Stimulated activated CD8-positive, alpha-beta memory T cell treated with anti-CD3 and anti-CD28 coated beads, Interleukin-4, amount 100 ng/mL, for 1 hour (primary cell): ENCODE measurements at places on chromosomes 5 and 9.

GRCh38 chr5:151924564-151925301 lies at the start of gene GLRA1:
Gene GLRA1 (minus strand): TSS chr5:151924851. CDS start chr5:151924549, 302 bp downstream.
- no peak for DNase-seq

DNA sequence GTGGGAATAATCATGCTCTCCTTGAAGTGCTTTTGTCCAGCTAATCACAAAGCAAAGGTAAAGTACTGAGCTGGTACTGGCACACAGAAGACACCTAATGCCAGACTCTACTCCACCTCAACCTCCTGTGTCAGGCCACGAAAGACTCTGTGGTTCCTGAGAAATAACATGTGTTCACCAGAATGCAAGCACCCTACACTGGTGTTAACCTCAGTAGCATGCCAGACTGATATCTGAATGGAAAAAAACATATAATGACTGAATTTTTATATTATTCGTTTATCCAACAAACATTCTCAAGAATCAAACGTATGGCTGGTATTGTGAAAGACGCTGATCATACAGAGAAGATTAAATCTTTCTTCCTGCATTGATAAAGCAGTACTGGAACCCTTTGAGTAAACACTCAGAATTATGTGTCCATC lies 97.1 kb upstream of the IFNE start:
- DNase-seq: no peak

- DNase-seq: no peak
These were observed 50.0 kb downstream of the CAST start for GRCh38 chr5:96712100-96712746.

DNA sequence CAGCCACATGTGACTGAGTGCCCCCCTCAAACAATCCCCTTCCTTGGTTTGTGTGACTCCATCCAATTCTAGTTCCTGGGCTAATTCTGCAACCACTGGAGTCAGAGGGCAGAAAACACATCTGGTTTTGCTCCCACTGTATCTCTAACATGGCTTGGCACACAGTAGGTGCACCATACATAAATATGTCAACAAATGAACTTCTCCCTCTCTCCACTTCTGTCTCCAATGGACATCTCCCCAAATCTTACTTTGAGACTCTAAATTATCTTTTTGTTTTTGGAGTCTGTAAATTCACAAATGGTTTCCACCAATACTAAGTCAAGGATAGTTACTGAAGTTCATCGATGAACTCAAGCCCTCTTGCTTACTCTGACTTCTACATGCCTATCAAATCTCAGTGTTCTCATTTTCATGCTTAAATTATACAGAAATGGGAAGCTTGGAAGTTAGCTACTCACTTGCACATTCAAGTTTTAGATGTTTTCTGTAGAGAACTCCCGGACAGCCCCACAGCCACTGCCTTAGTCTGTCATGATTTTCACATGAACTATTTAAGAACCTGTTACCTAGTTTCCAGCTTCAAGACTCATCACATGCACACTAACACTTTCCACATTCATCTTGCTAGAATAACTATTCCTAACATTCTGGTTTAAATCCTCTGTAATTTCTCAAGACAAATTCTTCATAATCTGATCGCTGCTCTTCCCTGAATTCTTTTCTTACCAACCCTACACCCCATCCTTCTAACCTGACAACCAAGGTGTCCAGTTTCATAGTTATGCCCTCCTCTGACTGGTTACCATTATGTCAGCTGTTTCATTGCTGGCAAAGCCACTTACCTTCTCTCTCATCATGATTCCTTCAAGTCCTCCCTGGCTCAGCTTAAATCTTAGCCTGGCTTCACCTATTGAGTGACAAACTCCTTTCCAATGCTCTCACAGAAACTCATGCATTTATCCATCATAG lies 6.0 kb downstream of the RPL37 start:
- DNase-seq: no peak

DNA sequence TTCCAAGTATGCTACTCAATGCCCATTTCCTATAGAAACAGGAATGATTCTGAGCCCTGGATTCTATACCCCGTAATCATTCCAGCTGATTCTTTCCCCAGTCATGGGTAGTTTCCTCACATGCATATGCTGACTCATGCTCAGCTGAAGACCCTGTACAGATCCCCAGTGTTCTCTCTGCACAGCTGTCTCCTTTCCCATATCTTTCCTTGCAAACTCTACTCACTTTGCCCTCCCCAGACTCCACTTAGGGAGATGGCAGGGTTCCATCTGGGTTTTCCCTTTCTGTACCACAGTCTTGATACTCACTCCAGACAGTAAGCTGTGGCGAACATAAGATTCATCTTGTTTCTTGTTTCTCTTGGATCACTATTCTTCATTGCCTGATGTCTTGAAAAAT lies 357.6 kb downstream of the RAB3C start:
- no peak for DNase-seq

DNA sequence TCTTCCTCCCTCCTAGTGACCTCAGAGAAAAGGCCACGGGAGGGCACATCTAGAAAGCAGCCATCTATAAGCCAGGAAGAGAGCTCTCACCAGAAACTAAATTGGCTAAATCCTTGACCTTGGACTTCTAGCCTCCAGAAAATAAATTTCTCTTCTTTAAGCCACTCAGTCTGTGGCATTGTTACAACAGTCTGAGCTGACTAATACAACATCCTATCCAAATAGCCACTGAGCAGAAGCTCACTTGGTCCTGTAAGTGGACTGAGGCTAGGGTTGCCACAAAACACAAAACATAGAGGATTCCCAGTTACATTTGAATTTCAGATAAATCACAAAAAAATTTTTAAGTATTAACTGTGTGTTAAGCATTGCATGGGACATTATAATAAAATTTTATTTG lies 383.4 kb downstream of the MLLT3 start:
- no peak for DNase-seq

DNA sequence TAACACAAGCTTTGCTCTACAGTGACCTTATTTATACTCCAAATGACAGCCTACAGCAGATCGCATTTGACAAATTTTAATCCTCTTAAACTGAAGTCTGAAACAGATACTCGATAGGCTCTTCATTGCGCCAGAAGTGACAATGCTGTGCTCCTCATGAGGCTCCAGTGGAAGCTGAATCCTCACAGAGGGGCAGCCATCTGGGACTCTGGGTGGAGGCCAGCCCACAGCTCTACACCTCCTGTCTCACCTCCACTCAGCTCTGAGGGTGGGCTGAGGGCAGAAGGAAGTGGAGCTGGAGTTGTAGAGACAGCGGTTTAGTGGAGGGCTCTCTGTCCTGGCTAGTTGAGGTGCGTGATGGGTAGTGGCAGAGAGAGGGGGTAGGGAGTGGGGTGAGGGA lies 283.3 kb upstream of the ANKRD55 start:
- DNase-seq: no peak

DNA sequence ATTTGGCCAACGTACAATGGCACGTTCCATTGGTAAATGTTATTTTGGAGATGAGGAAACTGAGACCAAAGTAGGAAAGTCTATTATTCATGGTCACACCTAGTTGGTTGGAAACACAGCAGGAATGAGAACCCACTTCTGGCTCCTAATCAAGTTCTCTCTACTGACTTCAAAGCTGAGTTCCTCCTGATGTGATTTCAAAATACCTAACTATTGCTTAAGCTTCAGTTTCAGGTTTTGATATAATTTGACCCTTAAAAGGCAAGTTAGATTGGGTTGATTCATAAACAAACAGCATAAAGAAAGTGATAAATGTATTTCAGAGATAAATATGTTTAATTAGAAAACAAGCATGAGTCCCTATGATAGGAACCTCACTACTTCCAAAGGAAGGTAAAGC lies 312.5 kb downstream of the PARP8 start:
- DNase-seq: no peak

GRCh38 chr5:150274811-150275210 lies 14.8 kb downstream of the CAMK2A start:
- DNase-seq: no peak

DNA sequence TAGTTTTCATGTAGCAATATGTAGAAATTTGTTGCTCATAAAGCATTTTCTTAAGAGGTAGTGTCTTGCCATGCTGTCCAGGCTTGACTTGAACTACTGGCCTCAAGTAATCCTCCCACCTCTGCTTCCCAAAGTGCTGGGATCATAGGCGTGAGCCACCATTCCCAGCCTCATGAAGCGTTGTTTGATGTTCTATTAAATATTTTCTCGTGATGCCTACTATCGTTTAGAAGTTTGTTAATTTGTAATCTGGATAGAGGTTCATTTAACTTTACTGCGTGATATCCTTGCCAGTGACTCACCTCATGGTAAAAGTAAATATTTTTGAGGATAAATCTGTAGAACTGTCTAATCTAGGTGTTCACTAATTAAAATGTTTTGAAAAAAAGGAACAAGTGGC lies 82.6 kb downstream of the VCAN start:
- no peak for DNase-seq

GRCh38 chr5:76273206-76273885 lies 129.7 kb upstream of the IQGAP2 start:
- no peak for DNase-seq

DNA sequence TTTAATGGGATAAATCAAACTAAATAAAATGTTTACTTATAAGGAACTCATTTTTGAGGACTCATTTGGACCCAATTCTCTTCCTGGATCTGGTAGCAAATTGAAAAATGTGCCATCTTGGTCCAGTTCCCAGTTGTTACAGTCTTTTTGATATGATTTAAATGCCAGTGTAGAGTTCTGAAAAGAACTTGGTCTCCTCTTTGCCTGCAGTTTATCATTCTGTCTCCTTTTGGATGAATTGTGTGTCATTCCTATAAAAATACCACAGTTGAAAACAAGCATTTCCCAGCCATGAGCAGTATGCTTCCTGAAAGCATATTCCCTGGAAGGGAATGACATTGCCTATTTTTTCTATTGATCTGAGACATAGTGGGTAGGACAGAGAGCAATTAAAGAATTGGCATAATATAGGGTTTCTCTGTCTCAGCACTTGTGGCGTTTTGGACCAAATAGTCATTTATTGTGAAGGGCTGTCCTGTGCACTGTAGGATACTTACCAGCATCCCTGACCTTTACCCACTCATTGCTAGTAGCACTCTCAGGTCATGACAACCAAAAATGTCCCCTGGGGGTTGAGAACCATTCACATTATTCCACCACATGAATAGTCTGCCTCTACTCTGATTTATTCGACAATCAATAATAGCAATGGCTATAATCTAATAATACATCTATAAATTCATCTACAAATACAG lies 181.8 kb downstream of the NXNL2 start:
- DNase-seq: no peak

- no peak for DNase-seq
These were observed 15.1 kb upstream of the ISOC1 start for GRCh38 chr5:129079496-129079895.

DNA sequence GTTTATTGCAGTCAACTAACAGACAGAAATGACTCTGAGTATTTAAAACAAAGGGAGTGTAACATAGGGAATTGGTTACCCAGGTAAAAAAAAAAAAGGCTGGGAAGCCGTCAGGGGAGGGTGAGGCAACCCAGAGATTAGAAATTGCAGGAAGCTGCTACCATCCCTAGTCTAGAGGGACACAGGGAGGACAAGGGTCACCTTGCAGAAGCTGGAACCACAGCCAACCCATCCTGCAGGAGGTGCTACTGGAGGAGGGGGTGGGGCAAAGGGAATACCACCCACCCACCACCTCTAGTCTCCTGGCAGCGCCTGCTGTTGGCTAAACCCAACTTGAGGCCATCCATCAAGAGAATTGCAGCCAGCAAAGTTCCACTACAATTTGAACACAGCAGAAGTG lies 6.5 kb downstream of the CAST start:
- DNase-seq: no peak

- DNase-seq: no peak
These were observed 35.8 kb downstream of the FSD1L start for GRCh38 chr9:105483618-105484017.

DNA sequence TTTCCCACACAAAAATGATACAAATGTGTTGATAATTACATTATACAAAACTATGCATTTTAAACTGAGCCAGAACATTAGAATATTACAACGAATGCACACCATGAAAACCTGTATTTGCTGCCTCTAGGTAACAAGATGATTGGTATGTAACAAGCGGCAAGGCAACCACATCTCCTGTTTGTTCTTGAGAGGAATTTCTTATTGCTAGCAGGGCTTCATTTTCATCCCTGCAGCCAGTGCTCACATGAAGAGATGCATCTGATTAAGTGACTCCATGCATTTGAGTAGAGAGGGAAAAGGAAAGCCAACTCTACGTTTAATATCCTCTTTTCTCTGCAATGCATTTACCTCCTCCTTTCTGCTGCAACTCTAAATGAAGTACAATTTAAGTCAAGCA lies 36.6 kb downstream of the FRMD3 start:
- no peak for DNase-seq

DNA sequence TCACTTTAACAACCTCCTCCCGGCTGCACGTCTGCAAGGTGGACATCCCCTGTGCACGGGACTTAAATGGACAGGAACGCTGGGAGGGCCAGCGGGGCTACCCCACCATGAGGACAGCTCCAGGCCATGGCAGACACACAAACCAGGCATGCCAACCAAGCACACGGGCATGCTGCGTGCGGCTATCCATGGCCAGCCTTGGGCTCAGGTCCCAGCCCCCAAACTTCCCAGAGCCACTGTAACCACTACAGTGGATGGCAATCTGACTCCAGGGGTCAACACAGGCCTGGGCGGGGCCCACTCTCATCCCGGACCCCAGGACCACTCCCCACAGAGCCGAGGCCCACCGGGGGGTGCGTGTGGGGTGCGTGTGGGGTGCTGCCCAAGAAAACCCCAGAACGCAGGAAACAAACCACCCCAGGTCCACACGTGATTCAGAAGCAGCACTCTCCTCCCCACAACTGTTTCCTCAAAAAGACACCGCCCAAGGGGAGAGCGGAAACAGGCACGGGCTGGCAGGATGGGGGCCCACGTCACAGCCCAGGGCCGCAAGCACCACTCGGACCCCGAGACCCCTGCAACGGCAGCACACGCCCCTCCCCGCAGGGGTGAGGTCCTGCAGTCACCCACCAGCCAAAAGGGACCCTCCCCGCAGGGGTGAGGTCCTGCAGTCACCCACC lies 7.4 kb downstream of the SLC12A7 start:
- no peak for DNase-seq
